ENCODE measurements at places on chromosomes 4 and X. TPM values are rescaled to one million over a fixed set of nuclear protein-coding genes. Genes with fewer than 3 reads are reported as not detected.

The VGLL1 gene
- 2.5 TPM for total RNA-seq

The PRSS12 gene
- 0.64 TPM for total RNA-seq

- DNase-seq, result no peak
Observed at GRCh38 chr4:173722075-173722474, 192.0 kb upstream of the HAND2 start.

The COPS4 gene
- 67.9 TPM for total RNA-seq

- DNase-seq, result no peak
Observed at GRCh38 chr4:78567500-78568060, 16.0 kb downstream of the ANXA3 start.

DNA sequence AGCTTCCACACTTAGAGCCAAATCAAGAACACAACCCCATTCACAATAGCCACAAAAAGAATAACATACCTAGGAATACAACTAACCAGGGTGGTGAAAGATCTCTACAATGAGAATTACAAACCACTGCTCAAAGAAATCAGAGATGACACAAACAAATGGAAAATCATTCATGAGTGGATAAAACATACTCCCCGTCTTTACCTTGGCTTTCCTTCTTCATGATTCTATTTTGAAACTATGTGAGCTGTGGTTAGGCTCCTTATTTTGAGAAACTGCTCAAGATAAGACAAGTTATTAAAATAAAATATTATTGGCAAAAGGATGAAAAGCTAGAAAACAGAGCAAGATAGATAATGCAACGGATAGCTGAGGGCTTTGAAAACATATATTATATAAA, 598.1 kb upstream of the FAT1 start:
- DNase-seq, result no peak

DNA sequence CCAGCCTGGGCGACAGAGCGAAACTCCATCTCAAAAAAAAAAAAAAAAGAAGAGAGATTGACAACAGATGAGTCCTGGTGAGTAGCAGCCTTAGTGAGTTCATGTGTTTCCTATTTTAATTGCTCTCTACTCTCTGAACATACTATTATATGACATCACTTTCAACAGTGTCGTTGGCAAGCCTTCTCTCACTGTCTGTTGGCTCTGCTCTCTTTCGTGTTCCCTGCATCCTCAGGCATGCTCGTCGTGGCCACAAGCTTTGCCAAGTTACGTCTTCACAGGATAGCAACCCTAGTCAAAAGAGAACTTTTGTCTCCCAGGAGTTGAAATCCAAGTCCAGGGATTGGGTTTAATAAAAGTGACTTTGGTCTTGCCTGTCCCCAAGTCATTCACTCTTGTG, 117.1 kb upstream of the EGFL6 start:
- DNase-seq, result no peak
